Lung microvascular endothelial cell (primary cell): ENCODE measurements at places on chromosomes 4 and X.

GRCh38 chrX:122135070-122135469 lies 1049.0 kb upstream of the GRIA3 start:
- no peak for DNase-seq

- no peak for DNase-seq
These were observed 49.8 kb downstream of the GYPA start for GRCh38 chr4:144090744-144091143.

DNA sequence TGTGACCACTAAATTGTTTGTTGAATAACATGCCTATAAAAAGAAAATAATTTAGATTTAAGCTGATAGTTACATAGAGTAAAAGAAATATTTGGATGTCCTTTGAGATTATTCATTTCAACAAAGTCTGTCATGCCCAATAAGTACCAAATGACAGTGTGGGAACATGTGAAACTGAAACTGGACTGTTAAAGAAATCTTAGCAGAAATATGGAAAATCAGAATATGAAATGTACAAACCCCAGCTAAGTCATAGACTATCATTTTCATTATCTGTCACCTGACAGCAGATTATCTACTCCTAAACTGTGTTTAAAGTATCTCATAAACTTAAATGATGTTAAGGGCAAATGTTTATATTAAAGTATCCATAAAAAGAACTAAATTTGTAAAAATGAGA lies 437.8 kb upstream of the FAM241A start:
- no peak for DNase-seq

DNA sequence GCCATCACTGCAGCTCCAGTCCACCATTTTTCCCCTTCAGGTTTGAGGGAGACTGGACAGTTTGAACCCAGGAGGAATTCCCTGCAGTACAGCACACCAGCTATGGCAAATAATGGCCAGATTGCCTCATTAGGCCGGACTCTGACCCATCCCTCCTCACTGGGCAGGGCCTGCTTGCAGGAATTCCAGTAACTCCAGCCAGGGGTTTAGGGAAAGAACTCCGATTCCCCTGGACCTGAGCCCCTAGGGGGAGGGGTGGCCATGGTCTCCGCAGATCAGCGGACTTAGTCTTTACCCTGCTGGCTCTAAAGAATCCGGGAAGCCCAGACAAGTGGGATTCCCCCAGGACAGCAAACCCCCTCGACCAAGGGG lies 342.8 kb downstream of the DMD start:
- no peak for DNase-seq

DNA sequence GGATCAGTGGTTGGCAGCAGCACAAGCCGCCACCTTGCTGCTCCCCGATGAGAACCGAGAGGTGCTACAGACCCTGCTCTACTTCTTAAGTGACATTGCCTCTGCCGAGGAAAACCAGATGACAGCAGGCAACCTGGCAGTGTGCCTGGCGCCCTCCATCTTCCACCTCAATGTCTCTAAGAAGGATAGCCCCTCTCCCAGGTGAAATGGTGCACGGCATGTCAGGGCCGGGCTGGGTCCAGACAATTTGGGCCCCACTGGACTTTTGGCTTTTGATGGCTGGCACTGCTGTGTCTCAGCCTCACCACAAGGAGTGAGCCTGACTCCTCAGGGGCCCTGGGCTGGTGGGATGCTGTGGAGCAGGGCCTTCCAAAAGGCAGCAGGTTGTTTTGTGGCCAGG lies 74.1 kb downstream of the STARD8 start:
- DNase-seq: no peak

DNA sequence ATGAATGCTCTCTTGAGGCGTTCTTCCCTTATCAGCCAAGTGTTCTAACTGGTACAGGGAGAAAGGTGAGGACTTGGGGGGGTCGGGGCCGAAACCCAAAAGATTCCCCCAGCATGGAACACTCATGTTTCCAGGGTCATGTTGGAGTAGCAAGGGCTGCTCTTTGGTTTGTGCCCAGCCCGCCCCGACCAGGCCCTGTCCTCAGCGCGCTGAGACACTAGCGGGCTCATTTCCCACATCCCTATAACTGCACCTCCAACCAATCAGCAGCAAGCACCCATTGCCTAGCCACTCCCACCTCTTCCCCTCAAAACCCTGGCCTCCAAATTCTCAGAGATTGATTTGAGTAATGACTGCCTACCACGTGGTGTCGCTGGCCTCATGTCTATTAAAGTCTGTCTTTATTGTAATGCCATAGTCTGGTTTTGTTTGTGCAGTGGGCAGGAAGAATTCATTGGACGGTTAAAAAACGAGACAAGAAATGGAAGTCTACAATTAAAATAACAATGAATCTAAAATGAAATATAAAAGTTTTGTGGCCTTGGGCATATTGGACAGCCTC lies 1928.4 kb downstream of the STIM2 start:
- DNase-seq: no peak

DNA sequence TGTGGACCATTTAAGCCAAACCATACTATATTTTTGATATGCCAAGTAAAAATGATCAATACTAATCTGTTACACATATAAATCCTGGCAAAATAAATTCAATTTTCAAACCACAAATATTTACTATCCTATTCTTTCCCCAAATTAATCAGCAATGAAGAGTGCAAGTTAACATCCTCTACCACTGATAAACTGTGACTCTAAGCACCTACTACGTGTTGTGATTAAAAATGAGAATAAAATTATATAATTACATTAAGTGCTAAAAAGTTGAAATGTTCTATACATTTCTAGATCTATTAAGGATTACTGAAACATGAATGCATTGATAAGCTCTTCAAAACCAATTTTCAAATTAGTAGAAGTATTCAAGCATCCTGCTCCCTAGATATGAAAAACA lies 3.4 kb downstream of the KLHL15 start:
- DNase-seq: no peak

- no peak for DNase-seq
These were observed 58.2 kb upstream of the CASK start for GRCh38 chrX:41981481-41982013.

GRCh38 chr4:121978172-121978516 lies 26.3 kb upstream of the TRPC3 start:
- DNase-seq: no peak

- no peak for DNase-seq
These were observed 204.8 kb downstream of the CFAP299 start for GRCh38 chr4:80540349-80540748.

GRCh38 chrX:41275661-41276609 lies 58.0 kb upstream of the DDX3X start:
- peak; percentile 52 for DNase-seq

DNA sequence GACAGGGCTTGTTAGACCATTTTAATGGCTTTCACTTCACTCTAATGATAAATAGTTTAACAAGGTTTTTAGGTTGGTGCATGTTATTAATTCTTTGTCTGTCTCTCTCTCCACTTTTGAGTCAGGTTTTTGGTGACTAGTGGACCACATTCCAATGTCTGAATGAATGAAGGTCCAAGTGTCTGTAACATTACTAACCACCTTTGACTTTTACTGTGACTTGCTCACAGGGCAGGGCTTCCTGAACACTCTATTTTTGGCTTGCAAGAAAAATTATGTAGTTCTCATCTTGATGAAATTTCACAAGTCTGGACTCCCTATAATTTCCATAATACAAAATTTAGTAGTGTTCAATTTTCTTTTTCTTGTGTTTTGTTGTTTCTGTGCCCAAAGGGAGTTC lies 78.9 kb upstream of the BMPR1B start:
- DNase-seq: no peak

- no peak for DNase-seq
These were observed 1082.0 kb upstream of the IGFBP7 start for GRCh38 chr4:58192217-58192616.
